ENCODE measurements at places on chromosomes 5 and 9.

- DNase-seq: no peak
Observed at GRCh38 chr9:1296331-1296730, 246.2 kb downstream of the DMRT2 start.

DNA sequence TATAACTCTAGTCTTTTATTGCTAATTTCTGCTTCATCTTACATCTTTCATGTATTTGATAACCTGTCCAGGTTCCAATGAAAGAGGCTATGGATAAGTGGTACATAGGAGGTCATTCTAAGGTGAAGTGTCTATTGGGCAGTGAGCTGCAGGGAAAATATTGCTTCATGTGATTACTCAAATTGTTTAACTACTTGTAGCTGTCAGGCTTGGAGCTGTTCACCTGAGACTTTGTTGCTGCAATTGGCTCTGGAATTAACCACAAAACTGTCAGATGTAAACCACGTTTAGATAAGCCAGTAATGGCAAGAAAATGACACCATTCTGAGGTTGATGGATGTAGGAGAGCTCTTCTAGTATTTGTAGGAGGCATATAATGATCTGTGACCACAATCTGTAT lies 26.0 kb downstream of the ADAMTSL1 start:
- no peak for DNase-seq

- no peak for DNase-seq
Observed at GRCh38 chr5:75081510-75081909, 29.2 kb upstream of the GCNT4 start.

DNA sequence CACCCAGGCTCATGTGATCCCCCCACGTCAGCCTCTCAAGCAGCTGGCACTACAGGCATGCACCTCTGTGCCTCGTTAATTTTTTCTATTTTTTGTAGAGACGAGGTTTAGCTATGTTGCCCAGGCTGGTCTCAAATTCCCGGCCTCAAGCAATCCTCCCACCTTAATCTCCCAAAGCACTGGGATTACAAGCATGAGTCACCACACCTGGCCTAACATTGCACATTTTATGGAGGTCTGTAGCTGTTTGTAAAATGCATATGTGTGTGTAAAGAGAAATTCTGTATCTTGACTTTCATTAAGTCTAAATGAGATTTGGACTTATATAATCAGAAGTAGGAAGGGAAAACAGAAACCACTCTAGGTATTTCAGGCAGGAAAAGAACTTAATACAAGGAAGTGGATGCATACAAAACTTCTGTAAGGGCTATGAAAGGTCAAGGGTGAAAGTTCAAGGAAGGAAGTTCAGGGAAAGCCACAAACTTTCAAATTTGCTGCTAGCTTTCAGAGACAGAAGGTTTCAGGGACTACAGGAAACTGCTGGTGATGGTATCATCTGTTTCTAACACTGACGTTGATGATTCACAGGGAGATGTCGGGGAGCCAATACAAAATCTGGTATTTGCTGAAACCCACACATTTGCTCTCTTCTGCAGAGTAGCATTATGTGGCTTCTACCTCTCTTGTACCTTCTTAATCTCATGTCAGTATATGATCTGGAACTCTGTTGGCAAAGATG lies 209.4 kb downstream of the PIK3R1 start:
- DNase-seq: no peak

GRCh38 chr9:1049641-1050040 lies 516 bp upstream of the DMRT2 start:
- no peak for DNase-seq

DNA sequence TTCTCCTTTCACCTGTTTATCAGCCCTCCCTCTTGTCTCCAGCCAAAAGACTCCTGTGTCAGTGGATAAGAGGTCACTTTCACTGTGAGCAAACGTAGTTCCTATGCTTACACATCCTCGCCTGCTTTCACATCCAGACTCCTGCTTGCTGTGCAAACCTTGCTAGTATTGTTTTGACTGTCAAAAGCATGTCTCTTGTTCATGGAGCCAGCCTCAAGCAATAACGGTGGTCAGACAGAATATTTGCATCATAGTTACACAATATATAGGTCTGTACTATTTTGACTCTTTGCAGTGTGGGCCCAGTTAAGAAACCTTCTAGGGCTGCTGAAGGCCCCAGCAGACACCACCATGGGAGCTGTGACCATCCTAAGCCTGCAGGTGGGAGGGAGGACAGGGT lies 420.0 kb downstream of the SEMA5A start:
- no peak for DNase-seq

- DNase-seq: no peak
Observed at GRCh38 chr9:32590898-32591297, 17.9 kb upstream of the NDUFB6 start.

GRCh38 chr5:81402192-81402930 lies 8.4 kb upstream of the ACOT12 start:
- no peak for DNase-seq

DNA sequence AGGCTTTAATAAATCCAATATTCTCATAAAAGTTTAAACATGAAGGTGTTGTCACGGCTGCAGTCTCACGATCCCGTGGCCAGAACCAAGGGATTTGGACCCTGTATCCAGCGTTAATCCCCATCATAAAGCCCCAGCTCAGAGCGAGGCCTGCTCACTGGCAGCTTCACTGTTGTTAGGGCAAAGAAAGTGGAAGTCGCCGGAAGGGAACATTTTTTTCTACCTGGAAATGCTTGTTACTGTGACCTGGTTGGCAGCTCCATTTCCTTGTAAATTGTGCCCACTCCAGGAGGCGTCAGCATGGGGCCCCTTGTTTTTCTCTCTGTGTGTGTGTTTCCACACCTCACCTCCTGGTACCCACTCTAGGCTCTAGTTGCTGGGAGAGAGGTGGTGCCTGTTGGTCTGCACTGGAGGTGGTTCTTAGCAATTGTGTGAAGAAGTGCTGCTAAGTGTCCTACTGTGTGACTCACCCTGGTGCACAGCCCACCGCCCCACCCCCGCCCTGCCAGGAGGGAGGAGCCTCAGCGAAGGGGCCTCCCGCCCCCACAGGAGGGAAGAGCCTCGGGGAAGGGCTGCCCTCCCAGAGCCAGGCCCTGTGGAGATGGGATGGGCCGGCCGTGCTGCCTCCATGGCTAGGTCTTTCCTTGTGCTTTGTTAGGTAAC lies 105.1 kb downstream of the EHMT1 start:
- DNase-seq: no peak

- no peak for DNase-seq
Observed at GRCh38 chr5:173670130-173670651, 53.7 kb upstream of the BOD1 start.

All from anterior cingulate cortex (tissue), 58 donors.